ENCODE measurements at places on chromosomes 5 and 9. TPM values are rescaled to one million over a fixed set of nuclear protein-coding genes. Genes with fewer than 3 reads are reported as not detected.
A peak's percentile ranks its signal among the peaks of the same experiment; 100 is the strongest.

GRCh38 chr5:108212775-108213346 lies 169.0 kb downstream of the FBXL17 start:
- H3K27ac ChIP-seq, result peak overlapping the region; percentile 22
- no peak overlapping the region for H3K4me3 ChIP-seq
- DNase-seq, result peak; percentile 75
- peaks cover 16% of the 10 kb centered on the region for H3K4me1 ChIP-seq
- no peaks in the 10 kb centered on the region for H3K27me3 ChIP-seq

GRCh38 chr5:73861313-73861988 lies 235.5 kb downstream of the ARHGEF28 start:
- no peaks in the 10 kb centered on the region for H3K4me1 ChIP-seq
- no peak overlapping the region for H3K4me3 ChIP-seq
- H3K36me3 ChIP-seq, result no peaks in the 10 kb centered on the region
- DNase-seq, result no peak
- H3K27ac ChIP-seq, result no peak overlapping the region
- H3K27me3 ChIP-seq, result no peaks in the 10 kb centered on the region

- H3K27me3 ChIP-seq, result no peaks in the 10 kb centered on the region
- peaks cover 13% of the 10 kb centered on the region for H3K4me1 ChIP-seq
- DNase-seq, result no peak
- no peak overlapping the region for H3K4me3 ChIP-seq
- peaks cover 9% of the 10 kb centered on the region for H3K36me3 ChIP-seq
These were observed 3.4 kb downstream of the SKP2 start for GRCh38 chr5:36155291-36155690.

RGS14 gene
- 19.0 TPM for total RNA-seq

DNA sequence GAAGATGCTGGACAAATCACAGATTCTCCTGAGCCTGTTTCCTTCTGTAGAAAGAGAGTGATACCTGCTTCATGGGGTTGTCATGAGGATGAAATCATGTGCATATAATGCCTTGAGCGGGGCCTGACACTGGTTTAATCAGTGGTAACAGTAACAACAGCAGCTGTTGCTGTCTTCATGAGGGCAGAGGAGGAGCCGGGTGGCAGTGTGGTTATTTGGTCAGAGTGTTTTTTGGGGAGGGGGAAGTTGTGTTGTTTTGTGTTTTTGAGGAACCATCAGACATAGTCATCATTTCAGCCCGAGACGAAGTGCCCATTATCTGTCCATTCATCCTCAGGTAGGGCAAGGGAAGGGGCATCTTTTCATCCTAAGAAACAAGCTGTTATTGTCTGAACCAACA lies 44.0 kb downstream of the NEURL1B start:
- H3K4me1 ChIP-seq, result no peaks in the 10 kb centered on the region
- H3K27me3 ChIP-seq, result peaks cover 44% of the 10 kb centered on the region
- H3K36me3 ChIP-seq, result no peaks in the 10 kb centered on the region
- no peak overlapping the region for H3K27ac ChIP-seq
- DNase-seq, result no peak

GRCh38 chr5:13478831-13479465 lies 465.5 kb downstream of the DNAH5 start:
- no peaks in the 10 kb centered on the region for H3K36me3 ChIP-seq
- H3K4me1 ChIP-seq, result no peaks in the 10 kb centered on the region
- H3K27ac ChIP-seq, result no peak overlapping the region
- no peak overlapping the region for H3K4me3 ChIP-seq
- peak; percentile 73 for DNase-seq

DNA sequence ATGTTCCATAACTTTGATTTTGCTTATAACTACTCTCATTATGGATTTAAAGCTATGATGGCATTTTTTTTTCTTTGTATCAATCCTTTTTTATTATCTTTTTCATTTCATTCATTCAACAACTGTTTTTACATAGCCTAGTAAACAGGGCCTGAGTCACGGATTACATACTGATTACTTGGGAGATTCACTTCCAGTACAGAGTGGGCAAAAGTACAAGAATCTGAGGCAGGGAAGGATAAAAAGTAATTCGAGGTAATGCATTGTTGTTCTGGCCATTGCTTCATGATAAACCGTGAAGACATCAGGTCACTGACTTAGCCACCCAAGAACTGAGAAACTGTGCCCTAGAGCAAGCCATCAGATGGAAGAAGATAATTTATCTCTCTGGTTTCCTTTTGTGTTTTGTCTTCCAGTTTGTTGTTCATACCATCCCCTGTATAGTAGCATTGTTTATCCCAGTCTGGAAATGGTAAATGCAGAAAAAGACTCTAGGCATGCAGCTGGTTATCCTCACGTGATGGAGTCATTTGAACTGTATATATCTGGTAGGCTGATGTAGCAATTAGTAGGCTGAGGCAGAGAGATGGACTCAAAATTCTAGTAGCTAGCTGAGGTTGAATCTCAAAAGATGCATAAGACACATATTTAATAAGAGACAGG lies 145.6 kb downstream of the CNTLN start:
- H3K36me3 ChIP-seq, result no peaks in the 10 kb centered on the region
- H3K27me3 ChIP-seq, result no peaks in the 10 kb centered on the region
- no peaks in the 10 kb centered on the region for H3K4me1 ChIP-seq
- H3K4me3 ChIP-seq, result no peak overlapping the region

- peaks cover 3% of the 10 kb centered on the region for H3K4me1 ChIP-seq
- no peak overlapping the region for H3K27ac ChIP-seq
- H3K4me3 ChIP-seq, result no peak overlapping the region
- DNase-seq, result no peak
These were observed 471.8 kb upstream of the C9orf72 start for GRCh38 chr9:28045051-28045450.

GRCh38 chr9:81826517-81826906 lies 101.7 kb upstream of the SPATA31D4 start:
- H3K27ac ChIP-seq, result peak overlapping the region; percentile 55
- no peaks in the 10 kb centered on the region for H3K36me3 ChIP-seq
- H3K4me3 ChIP-seq, result no peak overlapping the region

DNA sequence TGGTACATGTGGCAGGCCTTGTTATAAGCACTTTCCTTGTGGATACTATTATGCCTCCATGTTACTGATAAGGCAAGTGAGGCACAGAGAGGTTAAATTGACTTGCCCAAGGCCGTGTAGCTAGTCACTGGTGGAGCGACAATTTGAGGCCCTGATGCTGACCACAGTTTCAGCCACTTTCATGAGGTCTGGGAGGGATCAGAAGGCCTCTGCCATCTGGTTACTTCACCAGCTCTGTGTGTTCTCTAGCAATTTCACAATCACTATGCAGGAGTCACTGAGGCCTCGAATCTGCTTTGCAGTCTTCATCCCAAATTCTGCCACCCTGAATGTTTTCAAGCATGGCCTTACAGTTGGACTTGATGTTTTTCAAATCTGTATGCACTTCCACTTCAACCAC lies 9.1 kb downstream of the LRRC70 start:
- no peaks in the 10 kb centered on the region for H3K27me3 ChIP-seq
- H3K4me3 ChIP-seq, result no peak overlapping the region

DNA sequence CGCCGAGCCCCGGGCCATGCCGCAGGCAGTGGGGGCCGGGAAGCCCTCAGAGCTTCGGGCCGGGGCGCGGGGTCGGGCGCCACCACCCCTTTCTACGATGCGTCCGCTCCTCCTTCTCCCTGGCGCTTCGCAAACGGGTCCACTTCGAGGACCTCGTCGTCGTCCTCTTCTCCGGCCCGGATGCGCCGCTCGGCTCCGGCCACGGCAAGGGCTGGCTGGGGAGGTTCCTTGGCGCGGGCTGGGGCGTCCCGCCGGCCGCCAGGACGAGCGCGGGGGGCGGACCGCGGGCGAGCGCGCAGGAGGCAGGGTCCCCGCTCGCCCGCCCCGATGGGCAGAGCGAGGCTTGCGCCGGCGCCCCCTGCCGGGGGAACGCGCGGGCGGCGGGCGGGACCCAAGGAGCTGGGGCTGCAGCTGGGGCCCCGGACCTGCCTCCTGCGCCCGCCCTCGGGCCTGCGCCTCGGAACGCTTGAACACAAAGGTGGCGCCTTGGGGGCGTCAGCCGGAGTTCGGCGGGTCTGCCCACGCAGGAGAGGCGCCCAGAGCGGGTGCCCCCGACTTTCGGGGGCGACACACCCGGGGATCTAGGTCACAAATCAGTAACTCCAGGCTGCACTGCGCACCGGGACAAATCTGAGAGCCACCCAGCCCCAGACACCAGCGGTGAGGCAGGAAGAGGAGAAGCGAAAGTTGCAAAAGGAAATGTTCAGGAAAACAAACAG lies at the start of gene ROR2:
Gene ROR2 (minus strand): TSS at position 283 of the 719 bp plus-strand sequence.
- no peaks in the 10 kb centered on the region for H3K36me3 ChIP-seq
- peak within 1 kb of the TSS; percentile 70 for H3K4me3 ChIP-seq
- H3K27ac ChIP-seq, result no peak within 1 kb of the TSS
- DNase-seq, result peak; percentile 94

EQTN gene
- total RNA-seq, result 3.4 TPM

- H3K4me3 ChIP-seq, result no peak overlapping the region
- no peaks in the 10 kb centered on the region for H3K4me1 ChIP-seq
- no peak overlapping the region for H3K27ac ChIP-seq
These were observed 63.8 kb upstream of the COL15A1 start for GRCh38 chr9:98879963-98880310.

DNA sequence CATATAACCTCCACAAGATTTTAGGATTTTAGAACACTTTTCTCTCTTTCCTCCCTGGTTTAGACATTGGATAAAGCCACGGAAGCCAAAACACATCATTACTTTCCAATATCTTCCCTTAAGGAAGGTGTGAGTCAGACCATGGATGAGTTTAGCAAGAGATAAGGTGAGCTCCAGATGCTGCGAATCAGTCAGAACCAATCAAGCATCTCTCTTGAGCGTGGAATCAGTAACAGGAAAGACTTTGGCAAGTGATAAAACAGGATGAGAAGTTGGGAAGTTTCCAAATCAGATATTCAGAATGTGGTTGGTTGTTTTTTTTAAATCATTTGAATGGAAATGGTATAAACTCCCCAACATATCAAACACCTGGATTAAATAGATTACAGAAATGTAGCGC lies 397.8 kb downstream of the EFNA5 start:
- no peak for DNase-seq
- peaks cover 10% of the 10 kb centered on the region for H3K4me1 ChIP-seq
- no peaks in the 10 kb centered on the region for H3K36me3 ChIP-seq
- H3K27ac ChIP-seq, result no peak overlapping the region
- no peaks in the 10 kb centered on the region for H3K27me3 ChIP-seq
- H3K4me3 ChIP-seq, result no peak overlapping the region

GRCh38 chr9:114218264-114219120 lies 63.2 kb downstream of the COL27A1 start:
- no peaks in the 10 kb centered on the region for H3K36me3 ChIP-seq
- no peaks in the 10 kb centered on the region for H3K27me3 ChIP-seq
- H3K4me1 ChIP-seq, result no peaks in the 10 kb centered on the region
- no peak overlapping the region for H3K27ac ChIP-seq
- DNase-seq, result no peak

DNA sequence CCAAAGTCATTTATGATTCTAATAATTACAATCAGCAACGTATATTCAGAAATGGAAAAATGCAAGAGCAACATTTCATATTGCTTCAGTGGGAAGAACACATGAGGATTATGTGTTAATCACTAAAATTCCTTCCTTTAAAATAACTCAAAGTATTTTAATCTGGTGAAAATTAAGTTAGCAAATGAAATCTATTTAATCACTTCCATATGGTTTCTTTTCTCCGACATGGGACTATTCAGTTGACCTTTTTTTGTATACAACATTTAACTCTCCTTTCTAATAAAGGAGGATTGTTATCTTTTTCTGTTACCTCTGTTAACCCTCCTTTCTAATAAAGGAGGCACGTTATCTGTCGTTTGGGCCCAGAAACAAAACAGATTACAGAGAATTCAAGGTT lies 59.9 kb downstream of the HOMER1 start:
- no peak overlapping the region for H3K4me3 ChIP-seq
- H3K4me1 ChIP-seq, result no peaks in the 10 kb centered on the region
- no peak for DNase-seq
- H3K27me3 ChIP-seq, result no peaks in the 10 kb centered on the region
- H3K27ac ChIP-seq, result no peak overlapping the region
- peaks cover 3% of the 10 kb centered on the region for H3K36me3 ChIP-seq

DNA sequence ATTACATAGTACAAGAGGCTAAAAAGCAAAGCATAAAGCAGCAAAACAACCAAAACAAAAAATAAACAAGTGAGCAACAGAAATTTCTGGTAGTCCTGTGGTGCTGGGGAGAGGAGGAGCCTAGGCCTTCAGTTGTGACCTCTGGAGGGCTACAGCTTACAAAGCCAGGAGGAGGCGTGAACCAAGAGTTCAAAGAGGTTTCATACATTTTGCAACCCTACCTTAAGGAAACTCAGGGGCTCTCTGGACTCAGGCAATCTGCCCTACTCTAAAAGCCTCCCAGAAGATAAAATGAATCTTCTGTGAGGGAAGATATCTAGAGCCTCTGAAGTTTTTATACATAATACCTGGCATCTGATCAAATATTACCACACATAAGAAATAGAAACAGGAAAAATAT lies 187.4 kb downstream of the AGTPBP1 start:
- H3K27me3 ChIP-seq, result no peaks in the 10 kb centered on the region
- H3K27ac ChIP-seq, result no peak overlapping the region
- no peak overlapping the region for H3K4me3 ChIP-seq
- H3K4me1 ChIP-seq, result no peaks in the 10 kb centered on the region
- H3K36me3 ChIP-seq, result no peaks in the 10 kb centered on the region

- H3K4me3 ChIP-seq, result no peak overlapping the region
- H3K27ac ChIP-seq, result no peak overlapping the region
- no peak for DNase-seq
- no peaks in the 10 kb centered on the region for H3K27me3 ChIP-seq
- H3K4me1 ChIP-seq, result peaks cover 7% of the 10 kb centered on the region
- no peaks in the 10 kb centered on the region for H3K36me3 ChIP-seq
These were observed 77.9 kb downstream of the CDH18 start for GRCh38 chr5:19910136-19910535.

DNA sequence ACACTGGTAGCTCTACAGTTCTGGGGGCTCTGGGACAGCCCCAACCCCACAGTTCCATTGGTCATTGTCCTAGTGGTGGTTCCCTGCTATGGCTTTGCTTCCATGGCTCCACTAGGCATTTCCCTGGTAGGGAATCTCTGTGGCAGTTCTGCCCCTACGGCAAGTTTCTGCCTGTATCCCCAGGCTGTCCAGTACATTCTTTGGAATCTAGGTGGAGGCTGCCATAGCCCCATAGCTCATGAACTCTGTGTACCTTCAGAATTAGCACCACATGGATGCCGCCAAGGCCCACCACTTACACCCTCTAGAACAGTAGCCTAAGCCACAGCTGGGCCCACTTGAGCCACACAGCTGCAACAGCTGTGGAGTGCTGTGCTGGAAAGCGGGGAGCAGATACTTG lies 3.3 kb upstream of the GOLM1 start:
- DNase-seq, result no peak
- H3K4me1 ChIP-seq, result peaks cover 8% of the 10 kb centered on the region
- H3K27me3 ChIP-seq, result peaks cover 19% of the 10 kb centered on the region
- H3K36me3 ChIP-seq, result no peaks in the 10 kb centered on the region
- H3K27ac ChIP-seq, result no peak overlapping the region
- H3K4me3 ChIP-seq, result no peak overlapping the region

All from neural progenitor cell (in vitro differentiated cells).